ENCODE measurements at places on chromosomes 7 and 10.
A peak's percentile ranks its signal among the peaks of the same experiment; 100 is the strongest.

GRCh38 chr10:13376746-13377145 is 28.7 kb upstream of the SEPHS1 start:
- no peak for DNase-seq

DNA sequence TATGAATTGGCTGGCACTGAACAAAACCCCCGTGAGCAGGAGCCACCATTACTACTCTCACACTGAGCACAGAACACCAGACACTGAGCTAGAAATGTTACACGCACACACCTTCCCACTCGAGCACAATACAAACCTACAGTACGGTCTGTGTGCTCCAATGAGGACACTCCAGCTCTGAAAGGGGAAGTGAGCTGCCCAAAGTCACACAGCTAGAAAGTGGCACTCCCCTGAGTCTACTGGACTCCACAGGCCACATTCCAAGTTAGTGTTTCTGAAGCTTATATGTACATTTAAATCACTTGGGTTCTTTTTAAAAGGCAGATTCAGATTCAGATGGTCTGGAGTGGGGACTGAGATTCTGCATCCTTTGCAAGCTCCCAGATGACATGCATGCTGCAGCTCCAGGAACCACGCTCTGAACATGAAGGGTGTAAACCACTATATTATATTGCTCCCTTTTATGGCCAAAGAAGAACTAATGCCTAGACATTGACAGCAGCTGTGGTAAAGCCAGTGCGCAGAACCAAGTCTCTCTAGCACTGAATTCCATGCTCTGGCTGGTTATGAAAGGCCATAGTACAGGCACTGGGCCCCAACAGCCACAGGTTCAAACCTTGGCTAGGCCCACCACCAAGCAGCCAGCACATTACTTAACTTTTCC is 77.1 kb downstream of the FRMPD2 start:
- no peak for DNase-seq

- no peak for DNase-seq
Observed at GRCh38 chr7:120583899-120584586, 273.9 kb downstream of the TSPAN12 start.

- DNase-seq, result no peak
Observed at GRCh38 chr10:123515661-123516060, 150.5 kb upstream of the GPR26 start.

DNA sequence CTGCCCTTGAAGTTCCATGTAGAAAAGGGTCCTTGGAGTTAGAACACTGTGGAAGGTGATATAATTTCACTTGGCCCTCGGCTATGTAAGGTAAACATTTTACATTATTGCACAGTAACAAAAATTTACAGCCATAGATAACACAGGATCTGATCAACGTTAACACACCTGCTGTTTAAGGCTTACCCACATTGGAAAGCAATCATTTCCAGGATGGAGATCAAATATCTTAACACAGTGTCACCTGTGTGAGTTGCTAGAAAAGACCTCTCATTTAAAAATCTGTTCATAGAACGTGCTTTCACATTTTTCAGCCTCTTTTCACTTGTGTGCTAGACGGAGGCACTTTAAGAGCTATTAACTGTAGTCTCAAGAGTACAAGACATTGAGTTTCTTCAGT is 1.9 kb downstream of the TMEM229A start:
- no peak for DNase-seq

GRCh38 chr10:89550509-89550908 is 15.1 kb upstream of the SLC16A12 start:
- peak; percentile 83 for DNase-seq

DNA sequence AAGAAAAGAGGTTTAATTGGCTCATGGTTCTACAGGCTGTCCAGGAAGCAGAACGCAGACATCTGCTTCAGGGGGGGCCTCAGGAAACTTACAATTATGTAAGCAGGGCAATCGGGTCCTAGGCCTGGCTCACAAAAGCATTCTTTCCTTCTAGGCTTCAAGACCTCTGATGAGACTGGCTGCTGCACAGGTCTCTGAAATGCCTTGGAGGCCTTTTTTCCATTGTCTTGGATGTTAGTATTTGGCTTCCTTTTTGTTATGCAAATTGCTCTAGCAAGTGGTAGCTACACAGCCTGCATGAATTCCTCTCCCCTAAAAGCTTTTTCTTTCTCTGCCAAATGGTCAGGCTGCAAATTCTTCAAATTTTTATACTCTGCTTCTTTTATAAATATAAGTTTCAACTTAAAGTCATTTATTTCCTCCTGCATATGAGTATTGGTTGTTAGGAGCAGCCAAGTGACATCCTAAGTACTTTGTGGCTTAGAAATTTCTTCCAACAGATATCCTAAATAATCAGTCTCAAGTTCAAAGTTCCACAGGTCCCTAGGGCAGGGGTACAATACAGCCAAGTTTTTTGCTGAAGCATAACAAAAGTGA is 83.1 kb upstream of the SEMA3A start:
- DNase-seq, result no peak

GRCh38 chr7:93751421-93751820 is 139.1 kb downstream of the TFPI2 start:
- no peak for DNase-seq

DNA sequence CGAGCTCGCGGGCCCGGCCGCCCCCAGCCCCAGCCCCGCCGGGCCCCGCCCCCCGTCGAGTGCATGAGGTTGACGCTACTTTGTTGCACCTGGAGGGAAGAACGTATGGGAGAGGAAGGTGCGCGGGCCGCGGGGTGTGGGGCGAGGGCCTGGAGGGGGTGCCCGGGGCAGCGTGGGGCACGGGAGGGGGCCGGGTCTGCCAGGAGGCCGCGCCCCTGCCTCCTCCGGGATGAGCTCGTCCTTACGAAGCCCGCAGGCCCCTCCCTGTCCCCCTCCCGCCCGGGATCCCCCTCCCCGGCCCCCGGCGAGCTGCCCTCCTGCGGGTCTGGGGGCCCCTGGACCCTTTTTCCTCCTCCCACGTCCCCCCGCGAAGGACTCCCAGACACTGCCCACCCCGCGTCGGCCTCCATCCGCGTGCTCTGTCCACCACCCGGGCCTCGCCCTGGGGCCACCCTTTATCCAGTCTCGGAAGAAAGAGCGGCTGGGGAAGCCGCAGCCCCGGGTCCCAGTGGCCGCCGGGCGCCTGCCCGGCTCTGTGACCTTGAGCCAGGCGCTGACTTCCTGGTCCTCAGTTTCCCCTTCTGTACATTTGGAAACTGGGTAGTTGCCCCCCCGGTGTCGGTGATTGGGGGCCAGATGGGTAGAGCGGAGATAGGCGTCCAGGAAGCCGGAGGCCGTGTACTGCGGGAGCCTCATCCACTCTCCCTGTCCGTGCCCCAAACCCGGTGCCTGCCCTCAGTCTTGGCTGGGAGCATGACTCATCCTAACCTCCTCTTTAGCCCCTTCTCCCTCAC is 521 bp downstream of the LIMK1 start:
- peak; percentile 41 for DNase-seq

DNA sequence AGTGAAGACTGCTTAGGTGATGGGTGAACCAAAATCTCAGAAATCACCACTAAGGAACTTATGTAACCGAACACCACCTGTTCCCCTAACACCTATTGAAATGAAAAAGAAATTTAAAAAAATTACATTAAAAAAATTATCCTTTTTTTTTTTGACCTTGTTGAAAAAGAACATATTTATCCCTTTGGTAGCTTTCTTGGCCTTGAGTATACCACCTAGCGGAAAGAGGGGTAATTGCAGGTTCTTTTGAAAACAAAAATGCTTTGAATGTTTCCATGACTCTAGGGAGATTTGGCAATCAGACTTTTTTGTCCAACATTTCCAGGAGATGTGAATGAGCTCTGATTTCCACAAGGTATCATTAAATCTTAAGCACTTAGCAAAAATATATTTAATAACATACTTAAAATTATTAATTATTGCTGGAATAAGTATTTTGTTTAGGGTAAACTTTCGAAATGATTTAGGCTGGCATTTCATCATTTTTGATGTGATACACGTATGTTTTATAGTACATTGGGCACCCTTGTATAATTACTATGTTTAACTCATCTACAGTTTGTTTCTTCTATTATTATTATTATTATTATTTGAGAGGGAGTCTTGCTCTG is 47.0 kb upstream of the ELMO1 start:
- DNase-seq, result no peak

All from stomach (tissue), 19 donors.